IPS DF 6.9 (cell line): ENCODE measurements at places on chromosomes 16 and 17.

DNA sequence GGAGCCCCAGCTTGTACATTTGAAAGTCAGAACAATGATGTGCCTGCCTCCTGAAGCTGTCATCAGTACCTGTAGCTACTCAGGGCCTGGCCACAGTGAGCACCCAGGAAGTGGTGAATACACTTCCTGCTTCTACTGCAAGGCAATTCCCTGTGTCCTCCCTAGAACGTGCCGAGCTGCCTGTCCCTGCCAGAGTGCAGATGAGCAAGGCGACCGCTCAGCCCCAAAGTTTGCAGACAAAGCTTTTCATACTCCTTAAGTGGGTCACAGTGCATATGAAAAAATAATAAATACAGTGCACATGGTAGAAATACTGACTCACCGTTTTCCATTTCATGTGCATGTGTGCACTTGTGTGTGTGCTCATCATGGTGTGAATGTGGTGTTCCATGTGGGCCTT is 77.3 kb downstream of the MPRIP start:
- DNase-seq = no peak

GRCh38 chr17:80458016-80458415 is 18.4 kb downstream of the NPTX1 start:
- DNase-seq = no peak

- no peak for DNase-seq
These were observed 14.4 kb downstream of the ELAC2 start for GRCh38 chr17:13003454-13003851.

GRCh38 chr17:76466775-76467130 is 650 bp upstream of the AANAT start:
- no peak for DNase-seq

DNA sequence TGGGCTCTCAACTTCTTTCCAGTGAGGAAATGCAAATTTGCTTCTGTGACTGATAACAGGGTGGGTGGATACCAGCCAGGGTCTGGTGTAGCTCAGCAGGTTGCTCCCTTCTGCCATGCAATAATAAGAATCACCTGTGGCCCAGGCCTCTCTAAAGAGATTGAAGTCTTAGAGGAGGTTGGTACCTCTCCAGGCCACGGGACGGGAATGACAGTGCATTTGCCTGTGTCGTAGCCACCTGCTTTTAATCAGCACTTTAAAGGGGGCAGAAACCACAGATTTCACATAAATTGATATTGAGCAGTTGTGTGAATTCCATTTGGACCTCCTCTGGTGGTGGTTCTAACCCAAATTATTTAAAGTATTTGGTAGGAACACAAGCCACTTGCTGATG is 246.9 kb downstream of the PRKCA start:
- no peak for DNase-seq

- DNase-seq = no peak
These were observed 24.9 kb downstream of the TOM1L2 start for GRCh38 chr17:17947309-17947708.

GRCh38 chr16:88381820-88382451 is 823 bp upstream of the ZNF469 start:
- peak; percentile 39 for DNase-seq

DNA sequence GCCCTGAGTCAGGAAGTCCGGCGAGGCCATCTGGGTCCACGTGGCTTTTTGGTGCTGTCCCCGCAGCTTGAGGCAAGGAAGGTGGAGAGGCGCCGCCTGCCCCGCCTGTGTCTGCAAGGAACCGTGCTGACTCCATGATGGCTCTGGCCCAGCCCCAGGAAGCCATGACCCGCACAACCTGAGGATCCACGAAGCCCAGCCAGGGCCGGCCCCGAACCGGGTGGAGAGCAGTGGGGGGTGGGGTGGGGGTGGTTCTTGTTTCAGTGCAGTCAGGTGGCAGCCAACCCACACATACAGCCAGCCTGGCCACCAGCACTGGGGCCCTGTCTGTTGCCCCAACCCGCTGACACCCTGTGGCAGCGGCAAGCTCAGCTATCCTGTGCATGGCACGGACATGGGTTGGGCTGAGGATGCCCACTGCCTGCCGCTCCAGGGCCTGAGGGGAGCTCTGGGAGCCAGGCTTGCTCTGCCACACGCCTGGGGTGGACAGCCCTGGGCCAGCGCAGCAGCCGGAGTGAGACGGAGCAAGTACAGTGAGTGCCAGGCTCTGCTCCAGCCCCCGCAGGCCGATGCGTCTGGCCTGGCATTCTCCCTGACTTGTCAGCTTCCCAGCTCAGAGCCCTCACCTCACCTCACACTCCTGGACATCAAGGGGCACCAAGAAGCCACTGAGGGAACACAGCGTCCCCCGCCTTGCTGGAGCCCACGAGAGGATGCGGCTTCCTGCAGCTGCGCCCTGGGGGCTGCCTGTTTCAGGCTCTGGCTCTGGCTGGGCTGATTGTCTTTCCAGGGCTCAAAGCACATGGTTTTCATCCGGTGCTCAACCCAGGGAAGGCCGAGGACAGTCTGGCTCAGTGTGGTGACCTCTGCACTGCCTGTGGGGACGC is 68.8 kb downstream of the LMF1 start:
- DNase-seq = no peak

GRCh38 chr17:17415006-17415405 is 61.8 kb upstream of the MED9 start:
- no peak for DNase-seq

DNA sequence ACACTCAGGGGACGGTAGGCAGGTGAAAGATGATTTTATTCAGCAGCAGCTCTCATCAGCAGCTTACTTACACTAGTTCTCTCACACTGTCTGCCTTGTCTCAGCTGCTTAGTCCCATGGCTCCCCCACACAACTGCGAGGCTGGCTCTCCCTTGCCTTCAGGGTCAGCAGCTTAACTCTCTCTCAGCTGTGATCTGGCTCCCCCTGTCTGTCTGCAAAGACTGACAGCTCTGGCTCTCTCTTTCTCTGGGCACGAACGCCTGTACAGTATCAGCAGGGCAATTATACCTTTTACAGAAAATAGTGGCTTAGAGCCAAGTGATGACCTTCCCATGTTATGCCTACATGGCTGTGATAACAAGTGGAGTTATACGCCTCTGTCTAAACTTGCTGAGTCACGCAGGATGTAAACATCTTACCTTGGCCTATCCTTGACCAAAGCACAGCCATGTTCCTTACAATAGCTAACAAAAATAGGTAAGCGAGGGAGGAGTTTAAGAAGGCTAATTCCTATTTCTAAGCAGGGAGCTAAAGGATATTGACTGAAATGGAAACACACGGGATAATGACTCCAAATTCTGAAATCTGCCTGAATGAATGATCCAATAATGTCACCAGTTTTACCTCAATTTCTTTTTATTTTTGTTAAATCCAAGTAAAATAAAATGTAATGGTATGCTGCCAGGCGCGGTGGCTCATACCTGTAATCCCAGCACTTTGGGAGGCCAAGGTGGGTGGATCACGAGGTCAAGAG is 1.1 kb upstream of the NDUFAB1 start:
- peak; percentile 9 for DNase-seq

DNA sequence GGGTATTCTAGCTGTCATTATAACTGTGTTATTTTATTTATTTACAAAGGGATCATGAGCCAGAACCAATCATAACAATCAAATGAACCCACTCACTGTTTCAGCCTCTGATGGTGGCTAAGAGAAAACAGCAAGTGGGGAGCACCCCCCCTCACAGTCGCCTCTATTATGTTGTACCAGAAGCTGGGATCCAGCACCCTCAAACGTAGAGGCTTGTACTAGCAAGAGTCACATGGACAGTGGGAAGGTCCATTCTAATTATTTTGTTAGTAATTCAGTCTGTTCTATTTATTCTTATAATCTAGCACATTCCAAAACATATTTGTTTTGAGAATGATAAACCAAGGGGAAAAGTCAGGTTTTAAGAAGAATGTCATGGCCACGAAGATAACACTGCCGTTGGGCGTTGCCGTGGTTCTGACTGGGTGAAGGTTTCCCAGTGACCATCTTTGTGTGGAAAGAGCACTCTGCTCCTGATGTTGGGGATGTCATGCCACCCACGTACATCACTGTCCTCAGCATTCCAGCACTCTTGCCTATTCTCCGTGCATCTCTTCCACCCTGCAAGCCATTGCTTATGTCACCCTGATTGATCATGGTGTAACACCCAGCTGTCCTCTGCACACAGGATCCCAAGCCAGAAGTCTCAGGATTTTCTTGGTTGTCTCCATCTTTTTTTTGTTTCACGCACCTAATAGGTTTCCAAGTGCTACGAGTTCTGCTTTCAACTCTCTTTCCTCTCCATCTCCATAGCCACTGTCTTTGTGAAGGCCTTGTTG is 205.8 kb downstream of the PRKCA start:
- DNase-seq = no peak

- no peak for DNase-seq
These were observed 16.0 kb downstream of the TRIM25 start for GRCh38 chr17:56897646-56898424.

GRCh38 chr17:31509095-31509804 is 117.8 kb downstream of the RAB11FIP4 start:
- no peak for DNase-seq

DNA sequence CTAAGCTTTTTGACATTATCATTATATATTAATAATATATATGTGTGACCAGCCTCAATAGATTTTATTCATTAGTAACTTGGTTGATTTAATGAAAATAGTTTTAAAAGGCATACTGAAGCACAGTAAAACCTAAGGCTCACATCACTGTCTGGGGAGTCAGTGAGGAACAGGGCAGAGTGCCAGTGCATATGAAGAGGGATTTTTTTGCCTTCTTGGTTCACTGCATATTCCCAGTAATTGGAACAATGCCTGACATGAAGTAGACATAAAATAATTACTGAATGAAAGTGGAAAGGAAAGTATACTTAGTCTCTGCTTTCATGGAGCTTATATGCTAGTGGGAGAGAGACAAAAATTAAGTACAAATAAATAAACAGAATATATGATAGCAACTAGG is 81.1 kb downstream of the FTO start:
- no peak for DNase-seq

GRCh38 chr16:26342621-26343020 is 650.9 kb downstream of the HS3ST4 start:
- no peak for DNase-seq

GRCh38 chr16:58639836-58640235 is 10.2 kb upstream of the CNOT1 start:
- no peak for DNase-seq

DNA sequence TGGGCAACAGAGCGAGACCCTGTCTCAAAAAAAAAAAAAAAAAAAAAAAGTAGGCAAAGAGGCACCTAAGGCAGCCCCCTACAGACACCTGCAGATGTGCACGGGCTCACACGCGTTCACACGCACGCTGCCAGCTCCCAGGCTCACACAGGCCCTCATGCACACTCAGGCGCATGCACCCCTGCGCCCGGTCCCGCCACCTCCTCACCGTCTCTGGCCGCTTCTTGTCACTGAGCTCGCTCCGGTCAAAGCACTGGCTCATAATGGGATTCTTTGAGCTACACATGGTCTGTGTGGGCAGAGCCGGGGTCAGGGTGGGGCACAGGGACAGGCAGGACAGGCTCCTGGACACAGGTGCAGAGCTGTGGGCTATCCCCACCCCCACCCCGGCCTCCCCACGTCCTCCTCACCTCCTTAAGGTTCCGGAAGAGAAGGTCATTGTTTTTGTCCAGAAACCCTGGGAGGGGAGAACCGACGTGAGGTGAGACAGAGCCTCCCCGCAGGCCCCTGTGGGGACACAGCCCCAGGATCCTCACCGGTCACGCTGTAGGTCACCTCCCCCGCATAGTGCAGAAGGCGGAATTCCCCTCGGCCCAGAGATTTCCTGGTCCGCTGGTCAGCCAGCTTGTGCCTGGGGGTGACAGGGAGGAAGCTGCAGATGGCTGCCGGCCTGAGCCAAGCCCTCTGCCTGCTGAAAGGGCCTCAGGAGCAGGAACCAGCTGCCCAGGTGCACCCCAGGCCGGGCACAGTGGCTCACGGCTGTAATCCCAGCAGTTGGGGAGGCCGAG is 17.9 kb downstream of the MYO1C start:
- DNase-seq = no peak

DNA sequence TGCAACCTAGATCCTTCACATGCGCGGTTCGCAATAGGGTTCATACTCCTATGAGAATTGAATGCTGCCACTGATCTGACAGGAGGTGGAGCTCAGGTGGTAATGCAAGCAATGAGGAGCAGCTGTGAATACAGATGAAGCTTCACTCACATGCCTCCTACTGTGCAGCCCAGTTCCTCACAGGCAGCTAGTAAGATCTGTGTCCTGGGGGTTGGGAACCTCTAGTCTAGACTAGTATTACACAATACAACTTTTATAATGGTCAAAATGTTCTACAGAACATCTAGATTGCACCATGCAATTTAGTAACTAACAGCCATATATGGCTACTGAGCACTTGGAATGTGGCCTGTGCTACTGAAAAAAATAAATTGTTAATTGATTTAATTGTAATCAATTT is 26.7 kb downstream of the ABCA5 start:
- DNase-seq = no peak

GRCh38 chr16:52234626-52235025 is 312.3 kb downstream of the TOX3 start:
- no peak for DNase-seq

DNA sequence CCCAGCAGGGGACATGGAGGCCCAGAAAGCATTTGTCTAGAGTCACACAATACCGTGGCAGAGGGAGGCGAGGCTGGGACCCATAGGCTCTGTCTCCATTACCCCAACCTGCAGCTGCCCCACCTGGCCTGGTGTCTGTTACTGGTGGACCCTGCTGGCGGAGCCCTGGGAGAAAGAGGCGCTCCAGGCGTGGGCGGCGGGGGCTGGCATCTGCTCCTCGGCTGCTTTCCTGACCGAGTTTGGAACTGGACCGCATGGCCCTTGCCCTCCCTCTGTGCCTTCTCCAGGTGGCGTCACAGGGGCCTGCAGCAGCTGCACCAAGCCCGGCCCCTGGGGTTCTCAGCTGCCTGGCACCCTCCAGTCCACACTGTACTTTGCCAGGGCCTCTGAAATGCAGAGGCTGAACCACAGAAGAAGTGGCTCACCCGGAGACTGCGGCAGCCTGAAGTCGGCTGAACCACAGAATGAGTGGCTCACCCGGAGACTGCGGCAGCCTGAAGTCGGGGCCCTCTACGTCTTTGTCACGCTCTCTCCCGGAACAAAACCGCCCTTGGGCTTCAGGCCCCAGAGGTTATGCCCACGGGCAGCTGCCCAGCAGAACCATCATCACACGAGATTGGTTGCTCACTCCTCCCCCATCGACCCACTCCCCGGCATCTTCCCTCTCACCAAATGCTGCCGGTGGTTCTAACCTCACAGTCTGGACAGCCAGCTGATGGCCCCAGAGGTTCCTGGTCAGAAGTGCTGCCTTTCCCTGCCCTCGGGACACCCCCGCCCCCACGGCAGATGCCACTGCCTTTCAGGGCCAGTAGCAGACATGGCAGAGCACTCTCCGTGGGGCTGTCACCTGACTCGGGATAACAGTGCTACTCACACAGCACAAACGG is 20.2 kb downstream of the CBFA2T3 start:
- no peak for DNase-seq

- DNase-seq = no peak
These were observed 59.4 kb upstream of the ALOX12 start for GRCh38 chr17:6936370-6937028.

GRCh38 chr17:10881959-10882358 is 44.1 kb upstream of the PIRT start:
- no peak for DNase-seq

GRCh38 chr16:85261657-85262557 is 149.6 kb upstream of the CIBAR2 start:
- DNase-seq = no peak

- DNase-seq = no peak
These were observed 255.4 kb upstream of the CACNG5 start for GRCh38 chr17:66579556-66579955.

- no peak for DNase-seq
These were observed 47.1 kb downstream of the LITAF start for GRCh38 chr16:11539641-11540050.

GRCh38 chr17:10105513-10106001 is 92.8 kb downstream of the GAS7 start:
- DNase-seq = no peak
